Muscle of leg (tissue), 16 donors: ENCODE measurements at places on chromosomes 5 and 9. TPM values are rescaled to one million over a fixed set of nuclear protein-coding genes. Genes with fewer than 3 reads are reported as not detected.
A peak's percentile ranks its signal among the peaks of the same experiment; 100 is the strongest.

DNA sequence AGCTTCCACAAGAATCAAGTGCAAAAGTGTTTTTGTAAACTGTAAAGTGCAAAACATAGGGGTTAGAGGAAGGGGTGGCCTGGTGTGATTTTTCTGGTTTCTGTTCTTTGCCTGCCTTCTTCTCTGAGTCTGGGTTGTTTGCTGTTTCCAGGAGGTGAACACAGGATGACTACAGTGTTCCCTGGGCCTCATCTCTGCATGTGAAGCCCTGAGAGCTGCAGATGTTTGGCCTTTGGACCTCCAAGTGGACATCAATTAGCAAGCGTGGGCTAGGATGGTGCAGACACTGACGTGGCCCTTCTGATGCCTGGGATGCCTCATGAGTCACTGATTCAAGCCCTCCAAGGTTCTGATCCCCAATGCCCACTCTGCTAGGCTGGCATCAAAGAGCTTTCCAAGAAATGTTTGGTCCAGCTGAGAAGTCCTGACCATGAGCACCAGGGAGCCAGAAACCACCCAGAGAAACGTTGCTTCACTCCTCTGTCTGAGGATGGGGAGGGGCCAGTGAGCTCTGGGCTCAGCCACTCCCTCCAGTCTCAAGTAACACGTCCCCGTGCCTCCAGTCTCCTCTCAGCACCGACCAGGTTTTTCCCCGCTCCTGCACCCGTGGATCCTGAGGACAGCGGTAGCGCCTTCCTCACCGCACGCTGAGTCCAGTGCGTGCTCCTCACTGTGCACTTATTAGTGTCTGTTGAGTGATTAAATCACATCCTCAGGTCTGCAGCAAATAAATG lies 7.6 kb downstream of the IL9 start:
- peaks cover 16% of the 10 kb centered on the region for H3K27me3 ChIP-seq
- DNase-seq, result no peak
- no peak overlapping the region for H3K4me3 ChIP-seq
- no peak overlapping the region for H3K27ac ChIP-seq

DNA sequence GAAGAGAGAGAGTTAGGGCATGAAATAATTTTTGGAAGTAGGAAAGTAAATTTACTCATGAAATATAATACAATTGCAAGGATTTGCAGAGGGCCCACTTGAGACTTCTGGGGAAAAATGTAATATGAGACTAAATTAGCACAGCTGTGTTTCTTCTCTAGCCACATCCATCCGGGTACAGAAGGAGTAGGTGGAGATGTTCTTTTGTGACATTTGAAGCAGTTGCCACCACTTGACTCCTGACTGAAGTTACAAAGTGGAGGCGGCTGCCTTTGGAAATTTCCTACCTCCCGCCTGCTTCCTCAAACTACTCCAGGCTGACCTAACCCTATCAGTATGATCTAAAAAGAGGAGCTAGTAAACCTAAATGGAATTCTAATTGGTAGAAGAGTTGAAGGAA lies 58.1 kb upstream of the SHISAL2B start:
- H3K4me1 ChIP-seq, result no peaks in the 10 kb centered on the region
- H3K27ac ChIP-seq, result no peak overlapping the region
- no peaks in the 10 kb centered on the region for H3K36me3 ChIP-seq
- H3K27me3 ChIP-seq, result peaks cover 2% of the 10 kb centered on the region
- H3K4me3 ChIP-seq, result no peak overlapping the region

DNA sequence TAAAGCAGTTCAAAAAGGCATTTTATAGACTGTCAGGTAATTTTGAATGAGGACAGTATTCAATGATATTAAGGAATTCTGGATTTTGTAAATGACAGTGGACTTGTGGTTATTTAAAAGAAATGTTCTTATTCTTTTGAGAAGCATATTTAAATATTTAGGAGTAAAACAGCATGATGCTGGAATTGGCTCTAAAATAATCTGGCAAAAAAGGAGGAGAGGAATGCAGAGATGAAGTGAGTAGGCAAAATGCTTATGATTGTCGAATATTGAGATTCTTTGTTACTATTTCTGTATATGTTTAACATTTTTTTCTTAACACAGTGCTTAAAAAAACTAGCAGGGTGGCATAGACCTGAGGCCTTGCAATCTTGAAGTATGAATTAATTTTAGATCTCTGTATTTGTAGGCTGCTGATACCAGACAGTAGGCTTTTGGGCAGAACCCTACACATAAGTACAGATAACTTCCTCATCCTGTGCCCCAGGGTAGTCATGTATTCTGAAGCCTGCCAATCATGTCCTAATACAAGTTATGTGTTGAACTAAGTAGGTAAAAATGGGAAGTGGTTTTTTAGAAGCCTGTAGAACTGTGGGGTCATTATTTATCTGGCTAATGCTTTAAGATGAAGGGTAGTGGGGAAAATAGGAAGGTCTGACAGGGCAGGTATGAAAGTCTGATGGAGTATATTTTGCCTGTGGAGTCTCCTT lies 9.4 kb downstream of the CD180 start:
- DNase-seq, result peak; percentile 58
- no peak overlapping the region for H3K4me3 ChIP-seq
- peaks cover 6% of the 10 kb centered on the region for H3K4me1 ChIP-seq
- no peaks in the 10 kb centered on the region for H3K36me3 ChIP-seq
- H3K27ac ChIP-seq, result no peak overlapping the region

- no peak overlapping the region for H3K4me3 ChIP-seq
- H3K4me1 ChIP-seq, result peaks cover 19% of the 10 kb centered on the region
- peak overlapping the region; percentile 86 for H3K27ac ChIP-seq
- no peaks in the 10 kb centered on the region for H3K27me3 ChIP-seq
- H3K36me3 ChIP-seq, result no peaks in the 10 kb centered on the region
These were observed 29.5 kb upstream of the LHFPL2 start for GRCh38 chr5:78677777-78678668.

DNA sequence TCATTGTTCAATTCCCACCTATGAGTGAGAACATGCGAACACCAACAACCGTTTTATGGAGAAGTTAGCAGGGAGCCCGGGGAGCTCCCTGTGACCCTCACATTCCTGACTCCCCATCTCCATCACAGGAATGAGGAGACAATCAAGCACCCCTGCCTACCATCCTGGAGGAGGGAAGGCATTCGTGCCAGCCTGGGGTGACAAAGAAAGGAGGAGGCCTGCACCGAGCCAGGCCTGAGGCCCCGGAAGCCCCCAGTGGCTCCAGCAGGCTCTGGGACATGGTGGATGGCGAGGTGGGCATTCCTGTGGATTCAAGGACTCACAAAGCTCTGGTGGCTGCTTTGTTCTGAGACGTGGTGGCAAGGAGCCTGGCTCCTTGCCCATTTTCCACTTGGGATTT lies 36.5 kb upstream of the UGT3A1 start:
- H3K27me3 ChIP-seq, result no peaks in the 10 kb centered on the region
- no peak overlapping the region for H3K4me3 ChIP-seq
- no peak overlapping the region for H3K27ac ChIP-seq
- H3K4me1 ChIP-seq, result no peaks in the 10 kb centered on the region
- no peak for DNase-seq

- no peak for DNase-seq
- H3K36me3 ChIP-seq, result no peaks in the 10 kb centered on the region
- no peaks in the 10 kb centered on the region for H3K27me3 ChIP-seq
- H3K27ac ChIP-seq, result no peak overlapping the region
- H3K4me1 ChIP-seq, result no peaks in the 10 kb centered on the region
These were observed 29.6 kb downstream of the MLLT3 start for GRCh38 chr9:20592673-20593072.

The SLC36A3 gene
- not detected for total RNA-seq

The CENPP gene
- total RNA-seq, result 6.4 TPM

The CYSTM1 gene
- total RNA-seq, result 31.1 TPM
